Activated naive CD4-positive, alpha-beta T cell treated with anti-CD3 and anti-CD28 coated beads for 36 hours (primary cell): ENCODE measurements at places on chromosomes 11 and 22.

DNA sequence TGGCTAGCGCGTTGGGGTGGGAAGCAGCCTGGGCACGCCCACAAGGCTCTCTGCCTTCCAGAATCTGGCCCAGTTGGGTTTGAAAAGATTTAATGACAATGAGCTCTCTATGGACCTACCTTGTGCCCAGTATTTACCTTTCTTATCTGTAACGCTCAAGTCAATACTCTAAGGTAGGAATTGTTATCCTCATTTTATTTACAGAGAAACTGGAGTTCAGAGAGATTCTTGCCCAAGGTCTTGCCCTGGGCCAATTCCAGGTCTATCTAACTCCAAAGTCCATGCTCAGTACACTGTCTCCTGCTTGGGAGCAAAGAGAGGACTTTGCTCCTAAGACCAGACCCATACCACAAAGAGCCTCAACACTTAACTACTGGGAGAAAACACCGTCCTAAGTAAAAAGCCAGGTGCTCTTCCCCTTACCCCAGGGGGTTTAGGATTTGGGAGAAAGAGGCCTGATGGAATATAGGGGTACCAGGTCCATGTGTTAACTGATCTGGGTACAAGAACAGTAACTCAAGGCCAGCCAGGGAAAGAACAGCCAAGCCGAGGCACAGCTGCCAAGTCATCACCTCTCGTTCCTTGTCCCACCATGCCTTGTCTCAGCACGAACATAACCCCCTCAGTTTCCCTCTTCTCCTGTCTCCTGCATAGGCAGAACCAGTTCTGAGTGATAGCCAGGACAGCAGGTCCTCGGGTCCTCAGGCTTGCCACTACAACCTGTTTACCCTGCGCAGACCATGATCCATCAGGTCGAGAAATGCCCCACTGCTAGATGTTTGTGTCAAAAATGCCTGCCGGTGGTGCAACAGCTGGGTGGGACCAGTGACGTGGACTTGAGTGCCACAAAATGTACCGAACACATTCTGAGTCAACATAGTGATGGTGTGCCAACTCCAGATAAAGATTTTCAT lies 14.6 kb downstream of the APOA4 start:
- no peak for DNase-seq

DNA sequence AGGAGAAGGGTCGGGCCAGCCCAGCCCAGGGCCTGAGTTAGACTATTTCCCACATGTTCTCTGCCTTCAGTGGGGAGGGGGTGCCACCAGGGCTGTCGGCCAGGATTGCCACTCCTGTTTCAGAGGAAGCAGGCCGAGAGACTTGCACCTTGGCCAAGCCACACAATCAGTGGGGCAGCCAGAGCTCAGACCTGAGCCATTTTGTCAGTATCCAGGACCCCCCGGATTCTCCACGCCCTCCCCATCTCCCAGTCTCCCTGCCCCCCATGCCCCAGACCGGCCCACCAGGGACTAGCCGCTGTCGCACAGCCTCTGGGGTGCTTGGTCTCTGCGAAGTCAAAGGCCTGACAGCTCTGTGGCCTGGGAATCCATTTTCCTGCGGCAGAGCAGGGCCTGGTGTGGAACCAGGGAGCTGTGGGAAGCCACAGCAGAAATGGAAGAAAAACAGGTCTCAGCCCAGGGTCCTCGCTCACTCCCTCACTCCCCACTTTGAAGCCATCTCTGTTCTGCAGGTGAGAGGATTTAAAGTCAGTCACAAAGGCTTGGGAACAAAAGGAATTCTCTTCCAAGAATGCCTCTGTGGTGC lies 25.5 kb upstream of the MGAT3 start:
- no peak for DNase-seq

GRCh38 chr11:61370349-61371005 lies 8.3 kb downstream of the TMEM138 start:
- no peak for DNase-seq

DNA sequence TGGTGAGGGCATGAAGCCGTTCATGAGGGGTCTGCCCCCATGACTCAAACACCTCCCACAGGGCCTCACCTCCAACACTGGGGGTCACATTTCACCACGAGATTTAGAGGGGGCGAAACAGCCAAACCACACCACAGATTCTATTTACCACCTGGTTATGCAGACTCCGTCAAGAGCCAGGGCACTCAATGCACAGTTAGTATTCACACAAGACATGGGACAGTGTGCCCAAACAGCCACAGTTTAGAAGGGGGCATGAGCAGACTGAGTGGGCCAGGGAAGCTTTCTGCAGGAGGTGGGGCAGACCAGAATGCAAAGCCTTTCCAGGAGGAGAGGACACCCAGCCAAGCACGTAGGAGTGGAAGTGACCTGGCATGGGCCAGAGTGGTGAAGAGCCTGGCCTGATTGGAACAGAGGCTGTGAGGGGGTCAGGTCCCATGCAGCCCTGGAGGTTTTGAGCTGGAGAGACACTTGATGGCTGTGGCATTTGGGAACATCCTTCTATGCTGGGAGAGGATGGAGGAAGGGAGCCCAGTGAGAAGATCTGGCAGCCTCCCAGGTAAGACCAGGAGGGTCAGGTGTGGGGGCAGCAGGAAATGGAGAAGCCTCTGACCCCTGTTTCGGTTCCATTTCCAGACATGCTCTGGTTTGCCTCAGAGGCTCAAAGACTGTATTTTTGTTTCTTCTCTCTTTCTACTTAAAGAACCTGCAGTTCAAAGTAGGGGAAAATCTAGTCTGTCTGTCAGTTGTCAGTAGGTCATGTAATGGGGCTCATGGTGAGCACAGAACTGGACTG lies 199.1 kb upstream of the NCAM1 start:
- no peak for DNase-seq

DNA sequence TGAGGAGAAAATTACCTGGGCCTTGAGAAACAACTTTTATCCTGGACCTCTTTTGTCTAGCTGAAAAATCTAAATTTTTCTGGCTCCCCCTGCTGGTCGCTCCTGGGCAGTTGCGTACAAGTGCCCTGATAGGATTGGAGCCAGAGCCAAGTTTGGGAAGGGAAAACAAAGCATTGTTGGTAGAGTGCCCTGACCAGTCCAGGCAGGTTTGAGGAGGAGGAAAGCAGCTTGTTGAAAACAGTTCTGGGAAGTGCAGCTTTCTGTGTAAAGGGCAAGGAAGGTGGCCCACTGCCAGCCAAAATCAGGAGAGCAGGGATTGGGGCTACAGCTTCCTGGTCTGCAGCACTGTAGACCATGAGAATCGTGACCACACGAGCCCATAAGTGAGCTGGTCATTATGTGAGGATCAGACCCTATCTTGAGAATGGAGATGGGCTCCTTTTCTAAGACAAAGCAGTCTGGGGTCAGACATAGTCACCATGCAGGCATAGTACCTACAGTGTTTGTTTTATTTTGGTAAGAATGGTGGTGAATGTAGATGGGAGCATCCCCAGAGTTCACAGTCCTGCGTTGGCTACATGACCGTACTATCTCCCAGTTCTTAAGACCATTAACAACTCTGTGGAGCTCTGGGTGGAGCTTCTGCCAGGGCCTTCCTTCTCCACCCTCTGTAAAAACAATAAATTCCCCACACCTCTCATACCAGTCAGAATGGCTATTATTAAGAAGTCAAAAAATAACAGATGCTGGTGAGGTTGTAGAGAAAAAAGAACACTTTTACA lies 21.3 kb upstream of the PIK3IP1 start:
- peak; percentile 87 for DNase-seq

DNA sequence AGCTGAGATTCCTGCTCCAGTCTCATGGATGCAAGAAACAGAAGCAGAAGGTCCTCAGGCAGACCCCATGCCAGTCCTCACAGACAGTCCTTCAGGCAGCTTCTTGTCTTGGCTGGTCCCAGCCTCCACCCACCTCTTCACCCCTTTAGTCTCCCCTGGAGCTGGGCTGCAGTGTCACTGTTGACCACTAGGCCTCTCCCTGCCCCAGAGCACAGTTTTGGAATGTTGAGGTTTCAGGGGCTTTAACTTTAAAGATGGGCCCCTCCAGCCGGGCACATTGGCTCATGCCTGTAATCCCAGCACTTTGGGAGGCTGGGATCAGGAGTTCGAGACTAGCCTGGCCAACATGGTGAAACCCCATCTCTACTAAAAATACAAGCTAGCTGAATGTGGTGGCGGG lies 39.5 kb upstream of the GCAT start:
- no peak for DNase-seq

GRCh38 chr22:37331034-37331428 lies 48.7 kb downstream of the CYTH4 start:
- DNase-seq = no peak

DNA sequence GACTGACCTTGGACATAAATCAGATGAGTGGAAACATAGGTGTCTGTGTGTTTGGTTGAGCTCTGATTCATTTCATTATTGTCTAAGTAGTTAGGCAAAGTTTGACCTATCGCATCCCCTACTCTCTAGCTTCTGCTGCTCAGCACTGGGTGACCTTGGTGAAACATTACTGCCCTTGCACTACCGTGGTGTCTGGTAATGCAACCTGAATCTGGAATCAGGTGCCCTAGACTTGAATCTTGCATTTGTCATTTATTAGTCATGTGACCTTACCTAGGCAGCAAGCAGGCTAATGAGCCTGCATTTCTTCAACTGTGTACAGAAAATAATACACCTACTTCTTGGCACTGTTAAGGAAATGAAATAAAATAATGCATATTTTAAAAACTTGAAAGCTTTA lies 242.3 kb upstream of the BLID start:
- DNase-seq = no peak

GRCh38 chr22:37804881-37805809 lies 2.6 kb upstream of the GCAT start:
- DNase-seq = peak; percentile 79

GRCh38 chr22:43541462-43542407 lies 129.9 kb downstream of the MPPED1 start:
- DNase-seq = no peak

DNA sequence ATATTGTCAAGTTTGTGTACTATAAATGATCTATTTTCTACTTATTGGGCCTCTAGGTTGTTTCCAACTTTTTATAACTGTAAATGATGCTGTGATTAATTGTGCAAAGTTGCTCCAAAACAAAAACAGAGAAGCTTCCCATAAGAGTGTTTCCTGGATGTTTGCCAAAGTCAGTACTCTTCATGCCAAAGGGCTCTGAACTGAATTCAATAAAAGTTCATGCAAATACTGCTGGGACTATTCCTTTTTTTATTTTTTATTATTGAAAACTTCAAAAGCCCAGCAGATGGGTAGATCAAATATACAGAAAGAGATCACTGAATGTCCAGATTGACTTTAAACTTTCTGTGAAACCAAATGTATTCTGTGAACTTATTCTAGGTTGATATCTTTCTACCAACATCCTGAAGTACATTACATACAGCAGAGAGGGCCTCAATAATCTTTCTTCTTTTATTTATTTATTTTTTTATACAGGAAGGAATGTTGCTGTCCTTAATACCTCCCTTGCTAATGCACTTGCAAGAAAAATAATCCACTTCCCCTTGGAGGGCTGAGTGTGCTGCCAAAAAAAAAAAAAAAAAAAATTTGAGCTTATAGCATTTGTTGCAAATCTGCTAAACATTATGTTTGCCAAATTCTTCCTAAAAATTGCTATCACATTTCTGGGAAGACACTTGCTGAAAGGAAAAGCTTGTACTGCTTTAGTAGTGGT lies 53.0 kb downstream of the CTSC start:
- no peak for DNase-seq

DNA sequence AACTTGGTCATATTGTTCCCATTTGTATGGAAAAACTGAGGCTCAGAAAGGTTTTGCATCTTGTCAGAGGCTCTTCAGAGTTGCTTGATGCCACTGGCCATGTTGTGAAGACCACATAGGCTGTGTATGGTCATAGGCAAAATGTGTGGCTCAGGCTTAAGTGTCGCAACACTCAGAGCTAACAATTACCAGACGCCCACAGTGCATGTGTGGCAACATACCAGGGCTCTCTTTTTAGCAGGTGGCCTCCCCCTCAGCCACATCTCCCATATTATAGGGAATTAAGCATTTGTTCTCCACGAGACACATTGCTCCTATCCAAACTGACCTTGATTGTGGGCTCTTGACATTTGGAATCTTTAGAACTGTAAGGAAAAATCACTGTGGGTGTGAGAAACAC lies 802.5 kb downstream of the DLG2 start:
- no peak for DNase-seq

DNA sequence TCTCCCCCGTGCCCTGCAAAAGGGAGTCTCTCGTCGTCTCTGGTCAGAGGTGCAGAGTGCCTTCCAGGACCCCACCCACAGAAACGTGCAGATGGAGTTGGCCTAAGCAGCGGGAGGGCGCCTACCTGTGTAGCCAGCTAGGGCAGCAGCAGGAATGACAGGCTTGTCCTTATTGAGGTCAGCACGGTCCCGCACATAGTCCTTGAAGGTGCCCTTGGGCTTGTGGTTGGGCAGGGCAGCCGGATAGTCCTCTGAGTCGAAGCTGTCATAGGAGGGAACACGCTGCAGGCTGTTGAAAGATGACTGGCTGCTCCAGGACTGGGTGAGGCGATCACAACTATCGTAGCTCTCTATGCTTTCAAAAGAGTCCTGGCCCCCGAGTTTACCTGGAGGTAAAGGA lies 107.3 kb downstream of the ETS1 start:
- peak; percentile 54 for DNase-seq

- no peak for DNase-seq
Measured at GRCh38 chr11:57713835-57714234, 1.4 kb downstream of the TMX2 start.

DNA sequence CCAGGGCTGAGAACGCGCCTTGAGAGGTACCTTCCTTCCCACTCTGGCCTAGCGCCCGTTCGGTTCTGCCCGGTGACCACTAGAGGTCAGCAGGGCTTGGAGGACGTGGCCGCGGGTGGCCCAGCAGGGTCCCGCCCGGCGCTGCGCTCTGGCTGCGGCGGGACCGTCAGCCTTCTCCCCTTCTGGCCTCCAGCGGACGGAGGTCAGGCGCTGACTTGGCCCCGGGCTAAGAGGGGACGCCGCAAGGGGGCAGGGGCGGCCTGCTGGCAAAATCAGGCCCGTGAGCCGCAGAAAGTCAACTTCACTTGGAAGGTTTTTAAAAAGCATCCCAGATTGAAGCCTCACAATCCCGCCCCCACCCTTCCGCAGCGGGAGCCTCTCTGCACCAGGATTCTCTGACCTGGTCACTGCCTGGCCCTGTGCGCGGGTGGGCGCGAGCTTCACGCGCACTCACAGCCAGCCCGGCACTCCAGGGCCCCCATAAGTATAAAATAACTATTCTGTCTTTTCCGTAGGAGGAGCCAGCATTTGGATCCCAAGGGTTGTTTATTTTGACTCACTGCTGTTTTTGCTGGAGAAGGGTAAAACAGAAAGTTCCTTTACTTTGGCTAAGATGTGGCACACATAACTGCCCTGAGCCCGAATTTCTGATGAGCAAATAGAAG lies 23.2 kb upstream of the ZBTB16 start:
- DNase-seq = peak; percentile 67

- DNase-seq = no peak
Measured at GRCh38 chr22:38967451-38968450, 10.3 kb downstream of the APOBEC3A start.

GRCh38 chr11:66267379-66268243 lies 828 bp upstream of the RAB1B start:
- peak; percentile 90 for DNase-seq

- DNase-seq = no peak
Measured at GRCh38 chr11:25271301-25271700, 774.4 kb downstream of the LUZP2 start.

GRCh38 chr11:125170510-125171031 lies 6.0 kb downstream of the PKNOX2 start:
- DNase-seq = no peak

- no peak for DNase-seq
Measured at GRCh38 chr11:86954269-86955110, 705 bp downstream of the FZD4 start.

GRCh38 chr11:12164061-12165014 lies 53.9 kb downstream of the MICAL2 start:
- DNase-seq = no peak

- no peak for DNase-seq
Measured at GRCh38 chr11:7530013-7530640, 16.3 kb downstream of the PPFIBP2 start.

GRCh38 chr11:44104481-44105294 lies 9.2 kb downstream of the EXT2 start:
- DNase-seq = no peak
